Ecto neural progenitor cell (in vitro differentiated cells): ENCODE measurements at places on chromosomes 11 and 22.
A peak's percentile ranks its signal among the peaks of the same experiment; 100 is the strongest.

GRCh38 chr22:39243439-39244135 is 1.2 kb downstream of the PDGFB start:
- DNase-seq, result no peak

DNA sequence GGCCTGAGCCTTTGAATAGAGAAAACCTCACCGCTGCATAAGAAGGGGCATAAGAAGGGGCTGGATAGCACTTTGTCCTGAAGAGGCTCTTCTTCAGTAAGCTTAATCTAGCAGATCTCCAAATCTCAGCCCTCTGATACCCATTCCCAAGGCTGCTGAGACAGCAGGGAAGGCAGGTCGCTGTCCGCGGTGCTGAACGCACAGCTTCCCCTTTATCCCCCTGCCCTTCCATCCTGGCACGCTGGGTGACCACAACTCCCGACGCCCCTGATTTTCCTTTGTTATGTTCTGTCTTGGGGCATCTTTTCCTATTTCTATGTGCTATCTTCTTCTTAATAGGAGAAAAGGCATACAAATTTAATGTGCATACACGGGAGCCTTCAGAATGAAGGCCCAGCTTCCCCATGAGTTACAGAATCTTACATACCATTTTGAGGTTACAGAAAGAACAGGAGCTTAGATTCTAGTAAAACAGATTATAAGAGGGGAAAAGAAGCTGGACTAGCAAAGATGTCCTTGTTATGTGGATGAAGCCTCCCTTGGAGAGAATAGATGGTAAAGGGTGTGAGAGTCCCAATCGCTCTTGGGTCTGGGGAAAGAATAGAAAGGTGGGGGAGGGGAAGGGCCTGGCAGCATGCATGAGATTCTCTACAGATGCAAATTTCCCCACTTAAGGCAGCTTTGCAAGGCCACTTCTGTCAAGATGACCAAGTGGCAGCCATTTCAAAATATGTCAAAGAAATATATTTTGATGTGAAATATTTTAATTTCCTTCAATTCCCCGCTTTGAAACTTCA is 5.7 kb upstream of the SULT4A1 start:
- peak; percentile 84 for DNase-seq

- no peak for DNase-seq
These were observed 434 bp downstream of the XPNPEP3 start for GRCh38 chr22:40857309-40857855.

- no peak for DNase-seq
These were observed 95.5 kb downstream of the CEP164 start for GRCh38 chr11:117423046-117423575.

GRCh38 chr11:79259800-79260199 is 181.0 kb downstream of the TENM4 start:
- no peak for DNase-seq

- no peak for DNase-seq
These were observed 16.5 kb downstream of the SCYL1 start for GRCh38 chr11:65541093-65541982.

GRCh38 chr11:121372671-121373429 is 79.3 kb upstream of the SORL1 start:
- no peak for DNase-seq

- DNase-seq, result no peak
These were observed 116.4 kb downstream of the ZNF280B start for GRCh38 chr22:22392131-22392530.

DNA sequence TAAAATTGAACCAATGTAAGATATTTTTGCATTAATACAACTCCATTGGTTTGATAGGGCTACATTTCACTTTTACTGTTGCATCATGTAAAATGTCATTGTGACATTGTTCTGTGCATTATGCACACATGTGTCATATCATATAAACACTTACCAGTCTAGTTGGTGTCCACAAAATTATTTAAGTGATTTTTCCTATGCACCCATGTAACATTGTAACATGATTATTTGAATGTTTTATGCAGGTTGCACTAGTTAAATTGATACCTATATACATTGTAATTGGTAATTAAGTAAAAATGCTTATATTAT is 9.6 kb upstream of the BIRC3 start:
- DNase-seq, result no peak

DNA sequence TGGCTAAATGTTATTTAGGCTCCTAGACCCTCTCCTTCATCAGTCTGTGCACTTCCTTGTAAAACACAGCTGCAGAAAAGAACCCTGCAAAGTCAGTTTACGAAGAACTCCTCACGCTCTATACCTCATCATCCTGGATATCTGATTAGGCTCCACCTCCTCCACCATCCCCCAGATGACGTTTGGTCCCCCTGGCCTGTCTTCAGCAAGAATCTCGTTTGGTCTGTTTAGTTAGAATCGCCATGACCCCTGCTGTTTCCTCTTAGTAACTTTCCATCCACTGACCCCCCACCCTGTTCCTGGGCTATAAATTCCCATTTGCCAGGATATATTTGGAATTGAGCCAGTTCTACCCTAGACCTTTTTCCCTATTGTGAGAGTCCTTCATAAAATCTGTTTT is 214.1 kb downstream of the OPCML start:
- DNase-seq, result no peak

DNA sequence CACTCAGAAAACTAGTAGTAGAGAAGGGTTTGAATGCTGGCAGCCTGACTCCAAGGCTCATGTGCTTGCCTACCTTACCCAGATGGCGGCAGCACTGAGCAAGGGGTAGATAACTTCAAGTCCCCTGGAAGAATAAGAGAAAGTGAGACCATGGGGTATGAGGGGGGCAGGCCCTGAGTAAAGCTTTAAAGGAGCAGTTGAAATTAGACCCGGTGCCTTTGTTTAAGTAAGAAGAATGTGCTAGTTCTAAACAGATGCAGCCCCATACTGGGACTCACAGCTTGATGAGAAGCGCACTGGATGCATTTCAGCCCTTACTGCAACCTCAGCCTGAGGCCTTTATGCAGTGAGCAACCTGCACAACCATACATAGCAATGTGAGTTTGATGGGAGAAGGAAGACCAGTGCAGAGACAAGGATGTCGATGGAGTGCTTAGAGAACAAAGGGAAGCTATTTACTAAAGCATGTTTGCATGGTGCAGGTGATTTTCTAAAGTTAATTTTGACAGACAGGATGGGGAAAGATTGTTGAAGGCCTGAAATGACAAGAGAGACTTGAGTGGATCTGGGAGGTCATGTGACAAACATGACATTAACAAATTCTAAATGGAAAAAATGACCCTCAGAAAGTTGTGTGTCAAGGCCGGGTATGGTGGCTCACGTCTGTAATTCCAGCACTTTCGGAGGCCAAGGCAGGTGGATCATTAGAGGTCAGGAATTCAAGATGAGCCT is 27.1 kb upstream of the TMA7B start:
- DNase-seq, result peak; percentile 62

GRCh38 chr11:45658292-45658991 is 7.0 kb downstream of the CHST1 start:
- DNase-seq, result peak; percentile 70

DNA sequence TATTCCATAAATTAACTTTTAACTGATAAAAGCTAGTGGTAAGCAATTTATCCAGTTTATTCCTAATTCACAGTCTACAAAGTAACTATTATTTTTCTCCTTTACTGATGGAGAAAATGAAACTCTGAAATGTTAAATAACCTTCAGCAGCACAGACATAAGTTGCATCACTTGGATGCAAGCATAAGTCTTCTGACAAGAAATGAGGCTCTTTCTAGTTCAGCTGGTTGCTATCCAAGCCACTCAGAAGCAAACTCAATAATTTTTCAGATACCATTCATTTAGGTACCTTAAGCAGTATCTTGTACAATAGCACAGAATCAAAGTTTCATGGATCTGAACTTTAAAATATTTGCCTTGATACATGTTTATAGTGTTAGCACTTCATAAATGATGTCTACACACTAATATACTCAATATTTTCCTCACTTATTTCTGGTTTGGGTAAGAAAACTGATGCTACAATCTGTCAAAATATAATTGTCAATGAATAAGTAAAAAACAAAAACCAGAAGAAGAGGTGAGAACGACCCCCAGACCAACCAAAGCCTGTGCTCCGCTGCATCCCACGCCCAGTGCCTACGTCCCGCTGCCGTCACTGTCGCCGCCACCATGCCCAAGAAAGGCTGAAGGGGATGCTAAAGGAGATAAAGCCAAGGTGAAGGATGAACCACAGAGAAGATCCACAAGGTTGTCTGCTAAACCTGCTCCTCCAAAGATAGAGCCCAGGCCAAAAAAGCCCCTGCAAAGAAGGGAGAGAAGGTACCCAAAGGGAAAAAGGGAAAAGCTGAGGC is 18.1 kb downstream of the FAM168A start:
- no peak for DNase-seq

GRCh38 chr22:48393041-48393370 is 1434.7 kb downstream of the BRD1 start:
- DNase-seq, result no peak

DNA sequence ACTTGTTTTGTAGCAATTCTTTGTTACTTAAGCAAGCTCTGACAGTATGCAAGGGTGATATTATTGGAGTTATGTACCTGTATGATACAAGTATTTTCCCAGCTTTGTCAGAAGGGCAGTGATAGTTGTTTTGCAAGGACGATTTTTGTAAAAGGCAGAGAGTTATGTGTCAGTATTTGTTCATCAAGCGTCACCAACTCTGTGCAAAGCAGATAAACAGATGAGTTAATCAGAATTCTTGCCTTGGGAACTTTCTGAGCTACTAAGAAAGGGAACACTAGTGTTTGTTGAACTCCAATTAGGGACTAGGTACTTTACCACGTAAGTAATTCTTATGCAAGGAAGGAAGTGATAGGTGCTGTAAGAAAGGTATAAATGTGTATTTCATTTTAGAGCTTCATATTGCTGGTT is 1.4 kb downstream of the USP47 start:
- no peak for DNase-seq

DNA sequence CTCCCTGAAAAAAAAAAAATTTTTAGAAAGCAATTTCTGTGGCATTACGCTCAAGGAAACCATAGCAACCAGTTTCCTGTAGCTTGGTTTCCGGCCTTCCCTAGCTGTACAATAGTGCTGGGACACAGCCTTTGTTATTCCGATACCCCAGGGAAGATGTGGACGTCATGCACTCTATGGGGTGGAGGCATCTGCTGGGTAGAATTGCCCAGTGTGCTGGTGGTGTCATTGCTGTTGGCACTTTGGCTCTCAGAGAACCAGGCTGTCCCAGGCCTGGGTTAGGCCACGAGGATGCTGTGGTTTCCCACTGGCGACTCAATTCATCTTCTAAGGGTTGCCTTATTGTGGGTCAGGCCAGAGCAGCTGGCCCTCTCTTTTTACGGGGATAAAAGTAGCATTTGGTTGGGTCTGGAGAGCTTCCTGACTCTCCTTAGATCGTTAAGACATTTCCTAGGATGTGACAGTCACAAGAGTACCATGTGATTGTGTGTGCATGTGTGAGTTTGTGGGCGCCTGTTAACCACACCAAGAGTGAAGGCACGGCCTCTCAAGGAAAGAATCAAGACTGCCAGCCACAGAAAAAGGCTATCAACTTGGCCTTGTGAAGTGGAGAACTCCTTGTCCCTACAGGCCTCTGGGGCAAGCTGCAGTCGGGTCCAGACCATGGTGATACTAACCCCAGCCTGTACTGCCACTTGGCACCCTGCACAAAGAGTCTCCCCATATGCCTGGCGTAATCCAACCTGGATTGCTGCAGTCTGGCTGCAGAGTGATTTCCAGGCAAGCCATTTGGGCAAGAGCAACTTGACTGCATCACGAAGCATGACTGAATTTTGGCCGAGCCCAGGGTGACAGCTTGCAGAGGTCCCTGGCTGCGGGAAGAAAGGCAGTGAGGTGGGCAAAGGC is 35.9 kb upstream of the NAV2 start:
- no peak for DNase-seq

- DNase-seq, result no peak
These were observed 51.8 kb downstream of the MICAL3 start for GRCh38 chr22:17972385-17973191.

- no peak for DNase-seq
These were observed 701 bp downstream of the TMEM216 start for GRCh38 chr11:61392981-61393595.

- DNase-seq, result no peak
These were observed 63.5 kb downstream of the INSC start for GRCh38 chr11:15178214-15178613.

DNA sequence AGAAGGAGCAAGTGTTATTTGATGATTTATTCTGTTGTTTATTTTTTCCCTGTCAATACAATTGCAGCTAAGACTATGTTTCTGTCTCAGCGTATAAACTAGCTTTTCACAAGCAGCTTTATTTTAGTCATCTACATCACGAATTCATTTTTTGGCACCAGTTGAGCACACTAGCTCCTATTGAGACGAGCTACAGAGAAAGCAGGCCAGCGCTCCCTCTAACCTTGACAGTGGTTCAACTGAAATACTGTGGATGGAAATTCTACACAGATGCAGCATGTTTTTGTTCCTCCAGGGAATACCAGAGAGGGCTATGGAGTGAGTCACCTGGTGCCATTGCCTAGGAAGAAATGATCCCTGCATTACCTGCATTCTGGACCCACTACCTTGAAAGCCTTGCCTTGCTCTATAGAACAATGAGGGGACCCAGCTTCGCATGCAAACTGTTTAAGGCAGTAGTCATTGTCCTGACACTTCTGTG is 108.2 kb upstream of the ARHGAP42 start:
- DNase-seq, result no peak

DNA sequence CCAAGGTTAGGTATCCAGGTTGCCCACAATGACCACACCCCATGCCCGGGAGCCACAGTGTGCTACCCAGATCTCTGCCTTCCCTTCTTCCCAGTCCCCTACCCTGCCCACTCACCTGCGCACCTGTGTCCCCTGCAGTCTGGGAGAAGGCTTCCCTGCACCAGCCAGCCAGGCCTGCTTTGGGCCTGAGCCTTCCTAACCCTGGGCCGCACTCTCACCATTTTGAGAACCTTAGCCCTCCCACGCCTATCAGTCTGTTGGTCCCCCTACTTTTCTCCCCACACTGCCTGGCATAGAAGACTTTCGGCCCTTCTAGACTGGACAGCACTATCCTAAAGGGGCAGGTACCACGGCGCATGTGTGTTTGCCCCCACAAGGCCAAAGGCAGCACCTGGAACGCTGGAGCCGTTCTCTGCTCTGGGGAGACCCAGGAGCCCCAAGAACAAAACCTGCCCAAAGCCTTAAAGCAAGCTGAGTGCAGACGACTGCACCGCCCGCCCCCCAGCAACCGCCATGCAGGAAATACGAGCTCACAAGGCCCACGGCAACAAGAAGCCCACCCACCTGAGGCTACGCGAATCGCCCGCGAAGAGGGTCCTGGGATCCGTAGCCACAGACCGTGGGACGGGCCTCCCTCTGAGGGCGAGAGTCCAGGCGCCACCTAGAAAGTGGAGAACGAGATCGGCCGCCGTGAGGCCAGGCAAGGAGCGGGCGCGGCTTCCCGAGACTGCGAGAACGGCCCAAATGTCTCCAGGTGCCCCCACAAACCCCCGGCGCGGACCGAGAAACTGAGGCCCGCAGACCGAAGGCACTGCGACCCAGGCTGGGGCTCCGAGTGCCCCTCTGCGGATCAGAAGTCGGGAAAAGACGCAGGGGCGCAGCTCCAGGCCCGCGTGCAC is 546 bp downstream of the GNB1L start:
- no peak for DNase-seq

GRCh38 chr22:45832959-45833580 is 143.9 kb downstream of the WNT7B start:
- no peak for DNase-seq

- no peak for DNase-seq
These were observed 57.8 kb upstream of the TCF20 start for GRCh38 chr22:42328130-42328783.

- peak; percentile 80 for DNase-seq
These were observed at the start of gene PRAME for GRCh38 chr22:22558972-22559603. TSS of gene PRAME (minus strand) at chr22:22559265. CDS start at chr22:22556832, 2,433 bp downstream.
